ENCODE measurements at places on chromosomes 13 and 19.

- H3K36me3 ChIP-seq, result no peaks in the 10 kb centered on the region
- H3K4me3 ChIP-seq, result no peak overlapping the region
- H3K27ac ChIP-seq, result no peak overlapping the region
- peaks cover 3% of the 10 kb centered on the region for H3K4me1 ChIP-seq
Observed at GRCh38 chr13:49053215-49053614, 77.5 kb downstream of the FNDC3A start.

DNA sequence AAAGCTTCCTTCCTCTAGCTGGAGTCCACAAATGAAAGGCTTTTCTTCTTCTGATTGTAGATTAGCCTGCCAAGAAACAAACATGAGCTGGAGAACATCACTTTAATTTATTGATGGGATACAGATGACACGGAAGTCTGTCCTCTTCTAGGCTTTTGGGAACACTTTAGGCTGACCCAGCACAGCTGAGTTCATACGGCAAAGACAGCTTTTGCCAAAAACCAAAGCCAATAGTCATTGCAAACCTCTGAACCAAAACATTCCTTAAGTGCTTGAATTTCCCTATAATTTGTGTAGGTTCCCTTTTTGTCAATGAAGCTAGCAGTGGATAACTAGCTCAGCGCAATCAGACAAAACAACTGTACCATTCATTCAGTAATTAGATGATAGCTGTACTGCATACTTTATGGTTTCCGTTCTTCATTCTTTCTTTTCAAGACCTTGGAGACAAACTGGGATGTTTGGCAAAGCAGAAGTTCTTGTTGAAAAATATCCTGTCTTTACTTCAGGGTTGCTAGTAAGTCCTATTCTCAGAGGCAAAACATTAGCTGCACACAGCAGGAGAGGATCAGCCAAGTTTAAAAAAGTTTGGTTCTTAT, 95.7 kb upstream of the SPRY2 start:
- no peaks in the 10 kb centered on the region for H3K36me3 ChIP-seq
- no peak for DNase-seq
- H3K27me3 ChIP-seq, result no peaks in the 10 kb centered on the region
- peaks cover 2% of the 10 kb centered on the region for H3K4me1 ChIP-seq

- DNase-seq, result peak; percentile 72
- peak overlapping the region; percentile 91 for H3K4me3 ChIP-seq
- H3K4me1 ChIP-seq, result no peaks in the 10 kb centered on the region
- H3K27ac ChIP-seq, result peak overlapping the region; percentile 58
- H3K36me3 ChIP-seq, result no peaks in the 10 kb centered on the region
- H3K27me3 ChIP-seq, result no peaks in the 10 kb centered on the region
Observed at GRCh38 chr19:11196406-11197287, 698 bp downstream of the KANK2 start.

GRCh38 chr13:113785051-113786010, 26.3 kb downstream of the TMEM255B start:
- no peak for DNase-seq
- no peaks in the 10 kb centered on the region for H3K36me3 ChIP-seq
- H3K27ac ChIP-seq, result no peak overlapping the region

DNA sequence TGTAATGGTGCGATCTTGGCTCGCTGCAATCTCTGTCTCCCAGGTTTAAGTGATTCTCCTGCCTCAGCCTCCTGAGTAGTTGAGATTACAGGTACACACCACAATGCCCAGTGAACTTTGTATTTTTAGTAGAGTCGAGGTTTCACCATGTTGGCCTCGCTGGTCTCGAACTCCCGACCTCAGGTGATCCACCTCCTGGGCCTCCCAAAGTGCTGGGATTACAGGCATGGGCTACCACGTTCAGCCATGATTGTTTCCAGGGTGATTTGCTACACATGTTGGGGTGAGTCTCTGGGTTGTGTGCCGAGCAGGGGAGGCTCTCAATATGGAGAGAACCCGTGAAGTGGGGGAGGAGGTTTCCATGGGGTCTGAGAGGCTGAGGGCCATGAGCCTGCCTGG, 24.8 kb upstream of the CEACAM21 start:
- no peaks in the 10 kb centered on the region for H3K4me1 ChIP-seq
- DNase-seq, result no peak
- peaks cover 2% of the 10 kb centered on the region for H3K27me3 ChIP-seq
- no peak overlapping the region for H3K4me3 ChIP-seq
- no peaks in the 10 kb centered on the region for H3K36me3 ChIP-seq

GRCh38 chr19:38134540-38135149, 89.4 kb downstream of the DPF1 start:
- DNase-seq, result no peak
- no peak overlapping the region for H3K27ac ChIP-seq
- no peaks in the 10 kb centered on the region for H3K36me3 ChIP-seq
- H3K4me1 ChIP-seq, result no peaks in the 10 kb centered on the region
- H3K4me3 ChIP-seq, result no peak overlapping the region
- H3K27me3 ChIP-seq, result no peaks in the 10 kb centered on the region
